ENCODE measurements at places on chromosomes 5 and 9.

- DNase-seq: no peak
Observed at GRCh38 chr5:132463811-132464155, 26.8 kb downstream of the IRF1 start.

DNA sequence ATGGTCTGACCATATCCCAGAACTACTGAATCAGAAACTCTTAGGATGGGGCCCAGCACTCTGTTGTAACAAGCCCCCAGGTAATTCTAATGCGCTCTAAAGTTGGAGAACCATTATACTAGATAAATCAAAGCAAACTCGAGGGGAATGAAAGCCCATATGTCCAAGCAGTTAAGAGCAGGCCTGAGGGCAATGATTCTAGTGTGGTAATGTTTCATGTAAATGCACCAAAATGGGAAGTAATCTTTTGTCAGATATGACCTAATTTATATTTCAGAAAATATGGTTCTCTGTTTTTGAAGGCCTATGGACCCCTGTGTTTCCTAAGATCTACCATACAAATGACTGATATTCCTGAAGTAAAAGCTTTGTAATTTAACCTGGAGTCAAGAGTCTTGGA, 108.0 kb upstream of the PTGER4 start:
- no peak for DNase-seq

- DNase-seq: no peak
Observed at GRCh38 chr5:125491986-125492492, 745.6 kb upstream of the ZNF608 start.

DNA sequence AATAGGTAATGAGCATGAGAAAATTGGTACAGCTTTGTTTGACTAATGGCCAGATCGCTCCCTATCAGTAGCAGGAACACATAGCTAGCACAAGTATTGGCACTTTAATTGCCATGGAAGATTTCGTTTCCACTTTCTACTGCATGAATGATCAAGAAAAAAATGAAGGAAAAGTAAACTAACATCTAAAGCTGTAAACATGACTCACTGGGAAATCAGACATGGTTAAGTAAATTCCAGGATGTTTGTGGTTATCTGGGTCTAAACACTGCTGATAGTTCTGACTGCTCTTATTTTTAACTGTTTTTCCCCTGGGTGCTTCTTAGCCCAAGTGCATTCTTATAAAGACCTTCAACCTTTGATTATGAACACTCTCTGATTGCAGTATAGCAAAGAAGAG, 388.9 kb downstream of the NR2F1-AS1 start:
- DNase-seq: no peak

GRCh38 chr5:149645236-149645635, 63.9 kb downstream of the ARHGEF37 start:
- no peak for DNase-seq

DNA sequence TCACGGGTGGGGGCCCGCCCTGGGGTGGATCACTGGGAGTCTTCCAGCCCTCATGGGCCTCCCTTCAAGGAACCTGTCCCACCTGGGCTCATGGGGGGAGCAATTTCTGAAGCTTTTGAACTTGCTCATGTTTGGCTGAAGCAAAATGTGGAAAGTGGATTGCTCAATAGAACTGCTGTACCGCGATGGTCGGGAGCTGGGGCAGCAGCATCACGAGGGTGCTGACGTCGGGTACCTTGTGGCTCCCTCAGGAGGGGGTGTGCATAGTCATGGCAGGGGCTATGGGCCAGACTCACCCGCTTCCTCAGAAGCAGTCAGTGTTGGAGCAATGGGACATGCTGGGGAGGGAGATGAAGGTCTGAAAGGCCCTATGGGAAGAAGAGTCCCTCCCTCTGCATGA, 57.9 kb downstream of the PRRT1B start:
- DNase-seq: no peak

- DNase-seq: no peak
Observed at GRCh38 chr5:147935032-147935431, 28.7 kb upstream of the C5orf46 start.

DNA sequence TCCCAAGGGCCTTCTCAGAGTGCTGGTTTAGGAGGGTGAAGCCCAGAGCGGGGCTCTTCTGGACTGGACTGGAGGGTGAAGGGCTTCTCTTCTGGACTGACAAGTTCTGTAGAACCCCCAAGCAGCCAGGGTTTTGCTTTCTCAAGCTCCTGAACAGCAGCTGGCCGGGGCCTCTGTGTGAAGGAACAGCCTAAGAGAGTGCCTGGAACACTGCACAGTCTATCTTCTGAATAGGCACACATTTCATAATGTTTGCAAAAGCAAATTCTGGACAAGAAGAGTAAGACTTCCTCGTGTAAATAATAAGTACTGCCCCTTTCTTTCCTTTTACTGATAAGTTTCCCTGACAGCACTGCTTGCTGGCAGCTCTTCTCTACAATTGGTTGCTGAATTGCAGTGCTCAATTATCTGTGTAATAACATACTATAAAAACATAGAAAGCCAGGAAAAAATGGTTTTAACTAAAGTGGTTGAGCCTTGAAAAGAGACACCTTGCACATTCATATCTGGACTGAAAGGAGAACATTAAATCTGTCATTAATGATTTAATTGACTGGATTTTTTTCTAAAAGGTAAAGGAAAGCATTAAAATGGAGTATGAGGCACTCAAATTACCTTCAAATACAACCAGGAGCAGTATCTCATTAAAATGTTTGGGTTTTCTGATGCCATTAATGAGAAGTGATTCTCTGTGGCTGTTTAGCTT, 20.5 kb downstream of the MAST4 start:
- DNase-seq: no peak

- no peak for DNase-seq
Observed at GRCh38 chr5:119554597-119554996, 74.8 kb upstream of the FAM170A start.

DNA sequence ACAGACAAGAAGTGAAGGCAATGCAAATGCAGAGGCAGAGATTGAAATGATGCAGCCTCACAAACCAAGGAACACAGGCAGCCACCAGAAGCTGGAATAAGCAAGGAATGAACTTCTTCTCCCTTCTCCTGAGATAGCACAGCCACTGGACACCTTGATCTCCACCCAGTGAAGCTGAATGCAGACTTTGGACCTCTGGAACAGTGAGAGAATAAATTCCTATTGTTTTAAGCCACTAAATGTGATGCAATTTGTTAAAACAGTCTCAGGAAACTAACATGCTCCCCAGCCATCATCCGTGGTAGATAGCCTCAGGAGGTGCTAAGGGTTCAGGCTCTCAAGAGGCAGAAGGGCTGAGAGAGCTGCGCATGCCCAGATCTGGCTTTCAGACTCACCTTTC, 512.2 kb upstream of the ZNF608 start:
- DNase-seq: no peak

DNA sequence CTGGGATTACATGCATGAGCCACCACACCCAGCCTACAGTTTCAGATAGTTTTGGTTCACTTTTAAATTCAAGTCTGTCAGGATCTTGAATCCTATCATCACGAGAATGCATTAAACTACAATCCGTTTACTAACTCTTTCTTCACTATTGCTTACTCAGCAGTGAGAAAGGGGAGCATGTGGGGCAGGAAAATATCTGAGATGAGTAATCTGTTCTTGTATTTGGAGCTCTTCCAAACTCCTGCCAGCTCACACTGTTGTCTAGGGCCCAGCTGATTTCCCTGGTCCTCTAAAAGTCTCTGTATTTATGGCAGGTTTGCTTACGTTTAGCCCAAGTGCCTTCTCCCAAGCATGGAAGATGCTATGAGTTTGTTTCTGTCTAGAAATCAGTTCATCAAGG, 152.2 kb downstream of the FGF18 start:
- no peak for DNase-seq

DNA sequence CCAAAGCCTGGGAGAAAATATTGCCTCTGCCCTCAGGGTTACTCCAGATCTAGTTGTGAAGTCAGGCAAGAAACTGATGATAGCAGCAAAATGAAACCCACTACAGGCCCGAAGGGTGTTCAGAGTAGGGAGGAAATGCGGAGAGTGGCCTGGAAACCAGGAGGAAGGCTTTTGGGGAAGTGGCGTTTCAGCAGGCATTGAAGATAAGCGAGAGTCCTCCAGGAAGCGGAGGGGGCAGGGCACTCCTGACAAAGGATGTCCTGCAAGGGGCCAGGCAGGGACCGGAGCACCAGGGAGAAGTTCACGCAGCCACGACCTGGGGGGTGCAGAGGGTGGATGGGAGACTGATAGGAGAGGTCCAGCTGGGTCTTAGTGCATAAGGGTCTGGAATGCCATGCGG, 7.8 kb upstream of the FOXI1 start:
- no peak for DNase-seq

DNA sequence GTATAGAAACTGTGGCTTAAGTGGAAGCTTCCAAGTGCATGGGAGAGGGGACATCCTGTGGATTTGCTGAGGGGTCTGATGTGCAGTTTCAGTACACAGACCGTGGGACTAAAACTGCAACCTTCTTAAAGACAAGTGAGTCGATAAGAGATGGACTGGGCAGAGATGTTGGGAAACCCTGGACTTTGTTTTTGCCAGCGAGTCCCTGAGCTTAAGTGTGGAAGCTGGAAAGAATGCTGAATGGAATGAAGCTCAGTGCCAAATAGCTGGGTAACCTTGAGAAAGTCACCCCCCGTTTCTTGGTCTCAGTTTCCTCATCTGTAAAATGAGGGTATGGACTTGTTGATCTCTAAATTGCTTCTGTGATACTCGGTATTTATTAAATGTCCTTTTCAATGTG, 37.3 kb upstream of the KLF9 start:
- no peak for DNase-seq

- no peak for DNase-seq
Observed at GRCh38 chr9:105421154-105421553, 26.7 kb upstream of the FSD1L start.

DNA sequence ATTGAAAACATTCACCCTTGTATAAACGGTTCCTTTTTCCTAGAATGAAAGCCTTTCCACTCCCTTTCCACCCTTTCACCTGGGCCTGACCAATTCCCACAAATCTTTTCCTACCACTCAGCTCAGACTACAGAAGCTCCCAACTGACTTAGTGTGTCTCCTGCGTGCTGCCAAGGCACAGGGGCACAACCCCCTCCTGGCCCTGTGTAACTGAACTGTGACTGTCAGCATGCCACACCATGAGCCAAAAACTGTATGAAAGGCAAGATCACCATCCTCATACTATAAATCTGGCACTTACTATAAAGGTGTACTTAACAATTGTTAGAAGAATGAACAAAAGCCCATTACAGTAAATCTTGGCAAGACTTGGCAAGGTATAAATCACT, 11.5 kb downstream of the NOL8 start:
- DNase-seq: no peak

DNA sequence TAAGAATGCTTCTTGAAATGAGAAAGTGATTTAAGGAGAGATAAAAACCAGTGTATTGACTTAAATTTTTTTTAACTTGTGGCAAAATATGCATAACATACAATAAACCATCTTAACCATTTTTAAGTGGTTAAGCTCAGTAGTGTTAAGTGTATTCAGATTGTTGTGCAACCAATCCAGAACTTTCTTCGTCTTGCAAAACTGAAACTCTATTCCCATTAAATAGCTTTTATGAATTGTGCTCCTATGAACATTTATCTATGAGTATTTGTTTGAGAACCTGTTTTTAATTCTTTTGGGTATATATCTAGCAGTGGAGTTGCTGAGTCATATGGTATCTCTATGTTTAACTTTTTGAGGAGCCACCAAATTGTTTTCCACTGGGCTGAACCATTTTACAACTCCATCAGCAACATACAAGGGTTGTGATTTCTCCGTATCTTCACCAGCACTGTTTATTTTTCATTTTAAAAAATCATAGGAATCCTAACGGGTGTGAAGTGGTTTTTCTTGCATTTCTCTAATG, 76.6 kb upstream of the ACTBL2 start:
- DNase-seq: no peak

DNA sequence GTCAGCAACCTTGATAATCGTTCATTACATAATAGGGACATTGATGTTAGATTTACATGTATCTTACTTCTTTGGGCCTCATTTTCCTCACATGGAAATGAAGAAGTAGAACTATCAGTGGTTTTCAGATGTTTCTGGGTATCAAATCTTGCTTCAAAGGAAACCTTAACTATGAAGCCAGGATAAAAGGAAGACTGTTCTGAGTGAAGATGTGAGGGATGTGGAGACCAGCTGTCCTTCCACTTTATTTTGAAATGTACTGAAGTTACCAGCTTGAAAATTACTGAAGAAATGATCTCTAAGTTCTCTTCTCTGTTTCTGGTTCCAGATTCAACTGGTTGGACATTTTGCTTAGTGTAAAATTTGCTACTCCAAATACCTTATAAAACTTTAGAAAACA, 186.0 kb downstream of the ADAMTSL1 start:
- DNase-seq: no peak

DNA sequence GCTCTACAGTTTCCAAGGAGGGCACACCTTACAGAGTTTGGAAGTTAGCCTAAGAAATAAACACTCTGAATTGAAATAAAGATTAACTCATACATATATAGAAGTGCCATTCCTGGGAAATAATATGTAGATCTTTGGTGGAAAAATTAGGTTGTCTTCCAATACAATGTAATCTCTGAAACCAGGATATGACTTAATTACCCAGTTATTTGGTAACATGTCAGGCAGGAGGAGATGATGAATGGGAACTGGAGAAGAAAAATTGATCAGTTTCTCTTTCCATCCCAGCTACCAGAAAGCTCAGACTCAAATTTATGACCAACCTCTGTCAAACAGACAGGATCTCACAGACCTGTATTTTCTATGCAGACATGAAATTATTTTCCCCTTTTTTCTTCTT, 215.2 kb upstream of the SNX2 start:
- no peak for DNase-seq

GRCh38 chr9:123354806-123355508, 1.0 kb upstream of the CRB2 start:
- DNase-seq: no peak

DNA sequence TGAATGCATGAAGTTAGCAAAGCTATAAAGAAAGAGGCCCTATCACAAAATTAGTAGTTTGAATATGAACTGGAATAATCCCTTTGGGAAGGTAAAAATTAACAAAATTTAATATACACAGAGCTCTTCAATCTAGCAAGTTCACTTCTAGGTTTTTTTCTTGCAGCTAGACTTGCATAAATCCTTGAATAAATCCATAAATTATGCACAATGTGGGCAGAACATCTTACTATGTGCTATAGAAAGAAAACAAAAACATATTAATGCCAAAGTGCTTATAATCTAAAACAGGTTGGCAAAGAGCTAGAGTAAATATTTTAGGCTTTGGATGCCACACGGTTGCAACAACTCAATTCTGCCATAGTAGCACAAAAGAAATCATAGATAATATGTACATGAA, 138.5 kb upstream of the FREM1 start:
- DNase-seq: no peak

- no peak for DNase-seq
Observed at GRCh38 chr9:74517188-74517587, 20.1 kb downstream of the RORB start.

GRCh38 chr5:179167871-179168451, 107.8 kb downstream of the ZNF354C start:
- DNase-seq: no peak

GRCh38 chr9:20624201-20625002, 2.1 kb upstream of the MLLT3 start:
- no peak for DNase-seq

- DNase-seq: no peak
Observed at GRCh38 chr5:74064225-74064624, 438.2 kb downstream of the ARHGEF28 start.

GRCh38 chr5:152499814-152500535, 94.9 kb upstream of the NMUR2 start:
- no peak for DNase-seq

- no peak for DNase-seq
Observed at GRCh38 chr5:138129347-138129746, 9.9 kb downstream of the NME5 start.

- DNase-seq: no peak
Observed at GRCh38 chr9:98944057-98944733, 488 bp downstream of the COL15A1 start.
